ENCODE measurements at places on chromosomes 16 and 17.

GRCh38 chr17:80941743-80942422 lies 49.8 kb upstream of the CHMP6 start:
- DNase-seq = no peak

- DNase-seq = no peak
Measured at GRCh38 chr17:63645775-63646487, 23.7 kb downstream of the MAP3K3 start.

GRCh38 chr16:53920988-53921387 lies 217.0 kb downstream of the FTO start:
- no peak for DNase-seq

DNA sequence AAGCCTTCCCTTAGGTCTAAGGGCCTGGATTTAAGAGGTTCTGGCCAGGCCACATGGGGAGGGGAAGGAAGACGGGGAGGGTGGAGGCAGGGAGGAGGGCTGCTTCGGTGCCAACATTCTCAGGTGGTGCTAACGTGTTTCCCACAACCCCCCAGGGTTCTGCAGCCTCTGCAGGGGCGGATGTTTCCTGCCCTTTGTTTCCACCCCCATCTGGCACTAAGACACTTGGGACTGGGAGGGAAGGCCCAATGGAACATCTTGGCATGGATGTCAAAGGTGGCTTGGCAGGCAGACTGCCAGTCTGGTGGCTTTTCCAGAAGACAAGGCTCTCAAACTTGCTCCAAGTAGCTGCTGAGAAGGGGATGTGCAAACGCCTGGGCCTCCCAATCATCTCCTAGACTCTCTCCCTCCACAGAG lies 12.7 kb downstream of the HIC1 start:
- no peak for DNase-seq

- DNase-seq = no peak
Measured at GRCh38 chr17:27990100-27990499, 52.4 kb upstream of the NLK start.

- DNase-seq = no peak
Measured at GRCh38 chr17:79081571-79082276, 7.1 kb downstream of the ENGASE start.

GRCh38 chr16:29156511-29156910 lies 171.7 kb downstream of the LAT start:
- no peak for DNase-seq

- DNase-seq = no peak
Measured at GRCh38 chr17:64240741-64241347, 22.2 kb downstream of the TEX2 start.

DNA sequence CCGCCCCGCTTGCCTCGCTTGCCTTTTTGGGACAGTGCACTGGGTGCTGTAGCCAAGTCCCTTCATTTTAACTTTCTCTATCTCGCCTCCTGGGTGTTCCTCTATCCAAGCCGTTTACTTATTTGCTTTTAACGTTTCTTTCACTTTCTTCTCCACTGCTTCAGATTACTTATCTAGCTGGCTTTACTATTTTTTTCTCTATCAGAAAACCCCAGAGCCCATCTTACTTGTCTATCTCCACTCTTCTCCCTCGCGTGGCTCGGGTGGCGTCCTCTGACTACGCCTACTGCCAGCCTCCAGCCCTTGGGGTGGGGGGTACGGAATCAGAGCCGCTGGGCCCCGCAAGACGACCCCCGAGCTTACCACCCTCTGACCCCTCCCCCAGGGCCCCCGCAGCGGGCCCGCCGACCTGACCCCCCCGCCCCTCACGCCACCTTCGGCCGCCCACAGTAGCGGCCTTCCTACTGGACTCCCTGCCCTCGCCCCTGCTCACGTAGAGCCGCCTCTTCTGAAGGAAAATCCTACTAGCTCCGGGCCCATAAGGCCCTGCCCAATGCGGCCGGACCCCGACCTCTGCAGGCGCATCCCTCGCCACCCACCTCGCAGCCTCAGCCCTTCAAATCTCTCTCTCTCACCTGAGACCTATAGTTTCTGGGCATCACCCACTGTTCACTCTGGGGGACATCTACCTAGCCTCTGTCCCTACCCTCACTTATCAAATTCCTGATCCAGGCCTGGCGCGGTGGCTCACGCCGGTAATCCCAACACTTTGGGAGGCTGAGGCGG lies 1.0 kb upstream of the SLC12A4 start:
- no peak for DNase-seq

GRCh38 chr16:1223355-1224214 lies 1.5 kb downstream of the TPSG1 start:
- DNase-seq = no peak

DNA sequence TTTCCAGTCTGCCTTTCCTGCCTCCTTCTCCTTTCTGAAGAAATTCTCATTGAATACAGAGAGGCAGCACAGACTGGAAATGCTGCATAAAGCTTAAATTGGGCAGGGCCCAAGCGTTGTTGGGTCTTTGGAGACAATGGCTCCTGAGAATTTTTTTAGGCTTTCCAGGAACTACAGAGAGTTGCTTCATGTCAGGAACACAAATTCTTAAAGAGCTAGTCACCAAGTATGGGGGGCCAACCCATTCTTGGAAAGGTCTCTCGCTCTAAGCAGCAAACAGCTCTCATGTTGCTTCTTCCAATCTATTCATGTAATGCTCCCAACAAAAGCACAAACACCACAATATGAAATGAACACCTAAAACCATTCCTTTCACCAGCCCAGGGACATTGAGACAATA lies 6.9 kb downstream of the HNF1B start:
- DNase-seq = no peak

DNA sequence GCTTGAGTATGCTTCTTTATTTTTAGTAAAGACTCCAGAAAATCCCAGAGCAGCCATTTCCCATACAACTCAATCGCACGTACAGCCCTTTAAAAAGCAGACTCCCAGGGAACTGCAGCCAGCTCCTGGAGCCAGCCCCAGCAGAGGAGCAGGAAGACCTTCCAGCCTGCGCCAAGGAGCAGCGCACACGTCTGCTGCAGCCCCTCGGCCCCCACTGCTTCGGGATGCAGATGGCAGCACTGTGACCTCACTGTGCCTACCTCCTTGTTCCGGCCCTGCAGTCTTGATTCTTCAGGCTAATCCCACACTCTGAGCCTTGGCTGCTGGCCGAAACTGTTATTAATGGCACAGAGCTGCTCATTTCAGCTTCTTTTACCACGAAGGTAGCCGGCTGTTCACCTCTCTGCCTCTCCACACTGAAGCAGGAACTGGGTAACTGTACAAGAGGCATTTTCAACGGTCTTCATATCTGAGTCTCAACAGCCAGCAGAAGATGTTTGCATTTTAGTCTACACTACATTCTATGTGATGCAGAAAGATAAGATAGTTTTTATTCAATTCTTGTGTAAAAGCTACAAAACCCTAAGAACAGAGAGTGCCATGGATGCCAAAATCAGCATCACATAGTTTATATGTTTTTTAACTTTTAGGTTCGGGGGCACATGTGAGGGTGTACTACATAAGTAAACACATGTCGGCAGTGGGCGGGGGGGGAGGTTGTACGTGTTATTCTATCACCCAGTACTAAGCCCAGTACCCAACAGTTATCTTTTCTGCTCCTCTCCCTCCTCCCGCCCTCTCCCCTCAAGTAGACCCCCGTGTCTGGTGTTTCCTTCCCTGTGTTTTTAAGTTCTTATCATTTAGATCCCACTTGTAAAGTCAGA lies 130.9 kb downstream of the ANKRD11 start:
- no peak for DNase-seq

- no peak for DNase-seq
Measured at GRCh38 chr17:17137731-17138585, 68.2 kb downstream of the PLD6 start.

DNA sequence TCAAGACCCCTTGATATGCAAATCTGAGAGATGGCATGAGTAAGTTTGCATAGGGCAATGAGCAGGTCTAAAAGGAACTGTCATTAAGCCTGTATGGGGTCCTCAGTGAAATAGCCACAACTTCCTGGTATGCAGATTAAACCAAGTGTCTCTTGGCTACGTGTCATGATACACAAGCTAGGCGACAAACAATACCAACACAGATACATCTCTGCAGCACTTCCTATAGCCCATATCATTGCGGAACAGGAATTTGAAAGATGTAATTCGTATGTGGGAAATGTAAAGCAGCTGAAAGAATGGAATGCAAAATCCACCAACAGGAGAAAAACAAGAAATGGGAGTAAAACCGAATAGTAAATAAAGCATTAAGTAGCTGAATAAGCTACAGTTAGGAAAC lies 12.9 kb downstream of the PRSS22 start:
- no peak for DNase-seq

GRCh38 chr16:1184156-1184868 lies 31.4 kb downstream of the CACNA1H start:
- no peak for DNase-seq

DNA sequence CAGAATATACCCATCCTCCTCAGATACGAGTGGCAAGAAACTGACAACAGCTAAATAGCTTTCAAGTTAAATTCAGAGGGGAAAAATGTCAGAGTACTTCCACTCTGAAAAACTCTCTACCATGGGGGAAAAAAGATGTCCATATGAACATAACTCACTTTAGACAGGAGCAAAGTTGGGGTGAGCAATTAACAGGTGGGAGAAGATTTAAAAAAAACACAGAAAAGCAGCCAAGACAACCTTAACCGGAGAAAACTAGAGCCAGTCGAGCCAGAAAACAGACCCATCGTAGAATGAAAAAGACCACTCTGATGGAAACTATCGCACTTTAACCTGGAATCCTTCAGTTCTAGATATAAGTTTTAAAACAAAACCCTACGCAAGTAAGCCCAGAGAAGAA lies 833 bp downstream of the TERF2 start:
- no peak for DNase-seq

GRCh38 chr17:44176671-44177501 lies 6.4 kb downstream of the ASB16 start:
- no peak for DNase-seq

DNA sequence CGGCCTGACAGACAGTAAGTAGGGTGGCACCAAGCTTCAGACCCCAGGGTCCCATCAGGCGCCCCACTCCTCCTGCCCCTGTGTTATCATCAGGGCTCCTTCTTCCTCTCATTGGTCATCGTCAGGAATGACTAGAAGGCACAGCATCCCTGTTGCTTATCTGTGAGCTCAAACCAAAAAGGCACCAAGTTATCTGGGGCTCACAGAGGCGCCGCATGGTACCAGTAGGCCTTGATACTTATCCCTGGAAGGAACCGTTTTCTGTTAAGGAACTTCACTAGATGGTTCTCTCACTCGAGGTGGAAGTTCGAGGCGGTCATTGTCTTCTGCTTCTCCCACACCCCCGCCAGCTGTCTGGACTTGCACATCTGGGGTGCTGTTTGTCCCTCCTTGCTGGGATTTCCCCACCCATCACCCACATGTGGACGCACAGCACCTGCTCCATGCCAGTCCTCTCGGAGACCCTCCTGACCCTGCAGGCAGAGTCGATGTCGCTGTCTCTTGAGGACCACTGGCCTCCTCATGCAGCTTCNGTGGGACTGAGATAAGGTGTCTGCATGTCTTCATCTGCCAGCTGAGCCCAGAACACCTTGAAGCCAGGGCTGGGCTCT lies 52.1 kb downstream of the METRNL start:
- DNase-seq = no peak

DNA sequence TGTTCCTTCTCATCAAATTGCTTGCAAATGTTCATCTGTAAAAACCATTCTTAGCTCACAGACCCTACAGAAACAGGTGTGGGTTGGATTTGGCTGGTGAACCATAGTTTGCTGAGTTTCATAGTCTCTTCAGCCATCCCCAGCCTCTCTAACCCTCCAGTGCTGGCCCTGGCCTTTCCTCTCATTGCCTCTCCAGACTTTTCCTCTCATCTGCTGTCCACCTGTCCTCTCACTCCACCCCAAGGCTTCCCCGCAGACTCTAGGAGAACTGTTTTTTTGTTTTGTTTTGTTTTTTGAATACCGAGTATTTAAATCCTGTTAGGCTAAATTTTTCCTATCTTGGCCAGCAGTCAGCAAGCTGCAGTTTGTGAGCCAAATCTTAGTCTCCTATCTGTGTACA lies 41.1 kb downstream of the MEOX1 start:
- no peak for DNase-seq

- no peak for DNase-seq
Measured at GRCh38 chr16:89142474-89143195, 28.9 kb upstream of the CDH15 start.
